ENCODE measurements at places on chromosomes 6 and 20.

DNA sequence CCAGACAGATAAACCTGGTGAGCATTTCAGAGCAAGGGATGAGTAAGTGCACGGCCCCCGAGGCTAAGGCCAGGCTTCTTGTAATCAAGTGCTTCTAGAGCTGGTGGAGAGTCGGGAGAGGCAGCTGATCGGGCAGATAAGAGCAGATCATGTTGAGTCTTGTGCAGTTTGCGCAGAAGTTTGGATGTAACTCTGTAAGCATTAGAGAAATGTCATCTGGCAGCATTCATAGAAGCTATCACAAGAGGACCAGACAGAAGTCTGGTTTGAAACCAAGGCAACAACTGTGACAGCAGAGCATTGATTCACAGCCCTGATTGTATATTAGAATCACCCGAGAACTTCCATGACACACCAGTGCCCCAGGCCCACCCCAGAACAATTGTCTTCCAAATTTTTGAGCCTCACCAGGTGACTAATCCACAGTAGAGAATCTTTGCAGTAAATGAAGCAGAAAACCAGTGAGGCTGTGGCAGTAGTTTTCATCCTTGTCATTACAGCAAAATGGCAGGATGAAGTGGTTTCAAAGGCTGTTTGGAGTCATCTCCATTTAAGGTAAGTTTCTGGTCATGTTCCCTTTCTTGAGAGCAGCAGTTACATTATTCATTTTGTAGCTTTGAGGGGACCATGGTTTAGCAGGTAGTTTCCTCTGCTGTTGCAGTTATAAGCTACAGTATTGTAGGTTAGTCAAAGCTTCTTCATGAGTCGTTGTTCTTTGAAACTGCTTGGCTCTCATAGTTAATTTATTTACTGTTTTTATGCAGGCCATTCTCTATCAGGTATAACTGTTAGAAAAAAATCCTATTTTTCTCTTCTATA, 84.1 kb downstream of the RNF217 start:
- peak; percentile 79 for DNase-seq

DNA sequence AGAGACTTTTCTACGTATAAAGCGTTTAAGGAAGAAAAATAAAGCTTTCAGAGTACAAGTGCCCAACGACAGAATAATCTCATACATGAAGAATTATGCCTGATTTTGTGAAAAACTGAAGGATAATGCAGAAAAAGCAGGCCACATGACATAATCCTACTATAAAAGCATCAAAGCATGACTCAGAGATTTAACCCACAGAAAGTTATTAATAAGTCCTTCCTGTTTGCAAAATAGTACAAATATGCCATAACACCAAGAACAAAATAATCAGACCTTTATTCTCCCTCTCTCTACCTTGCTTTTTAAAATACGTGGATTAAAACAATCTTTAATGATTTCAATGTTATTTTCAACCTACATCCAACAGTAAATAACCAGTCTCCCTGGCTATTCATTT, 118.6 kb upstream of the BCLAF1 start:
- DNase-seq: no peak

DNA sequence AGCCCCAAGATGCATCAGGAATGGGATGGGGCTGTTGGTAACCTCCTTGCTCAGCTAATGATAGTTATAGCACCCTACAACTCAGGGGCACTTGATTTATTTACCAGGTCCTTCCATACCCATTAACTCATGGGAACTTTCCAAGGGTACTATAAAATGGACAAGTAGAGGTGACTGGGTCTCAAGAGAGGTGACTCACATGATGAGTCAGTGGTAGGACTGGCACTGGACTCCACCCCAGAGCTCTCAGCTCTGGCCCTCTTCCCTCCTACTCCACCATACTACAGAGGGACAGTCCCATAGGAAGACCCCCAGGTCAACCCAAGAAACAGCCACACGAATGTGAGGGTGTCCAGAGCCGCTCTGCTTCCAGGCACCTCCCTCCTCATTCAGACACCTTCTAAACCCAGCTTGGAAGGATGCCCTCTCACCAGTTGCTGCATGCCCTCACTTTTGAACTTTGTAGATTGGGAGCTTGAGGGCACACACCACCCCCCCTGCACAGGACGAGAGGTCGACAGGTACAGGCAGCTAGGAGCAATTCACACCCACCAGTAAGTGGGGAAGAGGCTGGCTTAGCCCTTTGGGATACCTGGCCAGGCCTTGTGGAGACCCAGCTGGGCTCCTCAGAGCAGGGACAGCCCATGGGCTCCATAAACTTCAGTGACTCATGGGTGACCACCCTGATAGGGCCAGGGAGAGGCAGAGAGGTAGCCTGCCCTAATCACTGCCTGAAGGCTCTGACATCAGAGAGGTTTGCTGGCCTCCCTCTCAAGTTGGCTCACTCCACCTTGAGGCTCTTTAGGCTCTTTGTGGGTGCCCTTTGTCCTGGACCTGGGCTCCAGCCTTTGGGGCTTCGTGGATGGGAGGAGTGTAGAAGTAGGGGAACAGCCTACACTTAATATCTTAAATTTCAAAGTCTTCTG, 81.6 kb upstream of the MLN start:
- DNase-seq: peak; percentile 80

- no peak for DNase-seq
Observed at GRCh38 chr20:2230726-2231488, 64.9 kb upstream of the TGM3 start.

DNA sequence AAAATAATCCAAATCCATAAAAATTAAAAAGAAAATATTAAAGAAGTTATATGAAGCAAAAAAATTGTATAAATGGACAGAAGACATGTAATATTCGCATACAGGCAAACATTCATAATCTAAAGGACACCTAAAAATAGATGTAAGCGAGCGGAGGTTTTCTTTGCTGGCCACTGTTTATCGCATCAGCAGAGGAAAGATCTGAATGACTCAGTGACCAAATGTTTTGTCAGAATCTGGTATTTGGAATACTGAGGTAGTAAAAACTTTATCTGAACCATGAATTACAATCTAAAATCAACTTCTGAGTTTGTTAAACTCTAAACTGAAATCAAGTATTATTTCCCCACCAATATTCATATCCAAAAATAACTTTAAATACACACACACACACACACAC, 7.8 kb downstream of the TSPYL4 start:
- no peak for DNase-seq

DNA sequence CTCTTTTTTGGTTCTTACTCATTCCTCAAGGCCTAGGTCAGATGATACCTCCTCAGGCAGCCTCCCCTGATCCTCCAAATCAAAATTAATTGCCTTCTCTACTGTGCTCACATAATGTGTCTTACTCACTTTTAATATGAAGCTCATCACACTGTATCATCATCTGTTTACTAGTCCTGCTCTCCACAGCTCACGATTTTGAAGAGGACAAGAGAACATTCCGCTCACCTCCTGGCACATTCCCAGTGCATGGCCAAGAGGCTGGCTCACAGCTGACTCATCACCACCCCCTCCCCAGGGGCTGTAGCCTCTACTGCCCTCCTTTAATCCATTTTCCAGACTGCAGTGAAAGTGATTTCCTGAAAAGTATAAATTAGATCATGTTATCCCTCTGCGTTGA, 133.1 kb downstream of the ALDH8A1 start:
- peak; percentile 63 for DNase-seq

DNA sequence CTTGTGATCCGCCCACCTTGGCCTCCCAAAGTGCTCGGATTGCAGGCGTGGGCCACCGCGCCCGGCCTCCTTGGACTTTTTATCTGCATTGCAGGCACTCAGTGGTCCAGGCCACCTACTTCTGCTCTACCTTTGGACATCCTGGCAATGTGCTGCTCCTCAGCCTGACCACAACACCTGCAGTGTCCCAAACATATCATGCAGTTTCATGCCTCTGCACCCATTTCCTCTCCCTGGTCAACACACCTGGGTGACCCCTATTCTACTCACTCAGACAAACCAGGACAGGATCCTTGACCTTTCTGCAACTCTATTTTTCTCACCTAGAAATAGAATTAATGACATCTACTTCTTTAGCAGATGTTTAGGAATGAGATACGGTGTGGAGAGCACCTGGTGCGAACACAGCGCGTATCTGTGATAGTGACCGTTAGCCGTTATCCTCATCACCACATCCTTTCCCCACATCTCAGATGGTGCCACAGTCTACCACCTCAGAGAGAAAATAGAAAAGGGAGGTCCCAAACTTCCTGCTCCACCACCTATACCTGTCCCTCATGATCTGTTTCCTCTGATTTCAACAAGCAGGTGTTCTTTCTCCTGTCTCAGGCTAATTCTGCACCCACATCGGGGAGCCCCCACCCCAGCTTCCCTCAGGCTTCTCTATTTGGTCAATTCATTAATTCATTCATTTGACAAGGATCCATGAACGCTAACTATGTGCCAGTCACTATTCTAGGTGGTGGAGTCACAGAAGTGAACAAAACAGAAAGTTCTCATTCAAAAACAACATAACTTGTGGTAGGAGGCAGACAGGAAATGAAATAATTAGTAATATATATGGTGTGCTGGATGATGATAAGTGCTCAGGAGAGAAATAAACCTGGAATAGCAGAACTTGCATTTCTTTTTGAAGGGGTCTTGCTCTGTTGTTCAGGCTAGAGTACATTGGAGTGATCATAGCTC, 4.3 kb upstream of the BTN3A2 start:
- DNase-seq: no peak

DNA sequence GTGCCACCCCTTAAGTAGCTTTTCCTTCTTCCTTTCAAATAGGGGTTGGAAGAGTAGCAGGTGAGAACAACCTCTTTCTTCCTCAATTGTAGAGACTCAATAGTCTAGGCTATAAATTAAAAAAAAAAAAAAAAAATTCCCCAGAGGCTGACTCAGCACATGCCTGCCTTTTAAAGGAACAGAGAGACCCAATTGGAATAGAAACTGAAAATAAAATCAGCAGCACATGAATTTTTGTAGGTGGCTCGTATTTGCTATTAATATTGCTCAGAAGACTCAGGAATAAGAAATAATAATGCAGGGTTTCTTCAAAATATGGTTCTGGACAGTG, 19.3 kb downstream of the TOP1 start:
- DNase-seq: peak; percentile 62

DNA sequence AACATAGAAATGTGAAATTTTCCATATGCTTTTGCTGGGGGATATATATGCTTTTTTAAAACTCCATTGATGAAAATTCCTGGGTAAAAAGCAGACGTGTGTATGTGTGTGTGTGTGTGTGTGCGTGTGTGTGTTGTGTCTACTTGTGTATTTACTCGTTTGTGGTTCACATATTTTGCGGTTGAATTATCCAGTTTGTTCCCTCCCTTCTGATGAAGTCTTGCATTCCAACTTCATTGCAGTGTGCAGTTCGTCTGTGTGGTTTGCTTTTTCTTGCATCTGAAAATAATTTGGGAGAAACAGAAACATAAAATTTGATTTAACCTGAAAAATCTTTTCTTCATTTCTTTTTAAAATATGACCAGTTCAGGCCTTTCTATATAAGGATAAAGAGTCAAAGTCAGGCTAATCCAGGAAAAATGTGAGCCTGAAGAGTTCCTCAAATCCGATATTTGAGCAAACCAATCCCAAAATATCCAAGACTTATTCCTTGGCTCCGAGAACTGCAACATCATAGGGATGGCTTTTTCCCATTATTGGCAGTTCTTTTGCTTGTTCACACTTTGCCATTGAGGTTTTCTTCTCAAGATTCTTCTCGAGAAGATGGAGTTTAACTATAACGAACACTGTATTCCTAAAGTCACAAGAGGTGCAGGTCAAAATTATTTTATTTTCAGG, 202.2 kb upstream of the CCN2 start:
- no peak for DNase-seq

DNA sequence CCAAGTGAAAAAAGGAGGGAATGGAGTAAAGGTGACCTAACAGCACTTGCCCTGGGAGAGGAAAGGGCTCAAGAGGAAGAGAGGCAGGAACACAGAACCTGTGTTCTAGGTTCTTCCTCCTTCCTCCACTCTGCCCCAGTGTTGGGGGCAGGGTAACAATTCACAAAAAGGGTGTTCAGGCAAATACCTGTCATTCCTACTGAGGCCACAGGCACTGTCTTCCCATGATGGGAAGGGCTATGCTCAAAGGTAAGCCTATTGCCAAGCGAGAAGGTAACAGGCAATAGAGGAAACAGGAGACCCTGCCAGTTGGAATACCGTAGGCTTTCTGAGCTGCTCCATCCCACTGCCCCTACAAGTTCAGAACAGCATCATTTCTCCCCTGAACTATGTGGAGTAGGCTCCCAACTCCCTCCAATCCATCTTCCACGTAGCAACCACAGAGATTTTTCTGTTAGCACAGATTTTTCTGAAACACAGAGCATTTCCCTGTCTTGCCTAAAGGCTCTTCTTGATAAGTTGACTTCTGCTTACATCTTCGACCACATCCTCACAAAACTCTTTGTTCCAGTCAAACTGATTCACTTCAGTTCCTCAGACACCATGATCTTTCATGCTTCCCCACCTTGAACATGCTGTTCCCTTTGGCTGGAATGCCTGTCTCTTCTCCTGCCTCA, 2.7 kb downstream of the AGPAT1 start:
- DNase-seq: no peak

DNA sequence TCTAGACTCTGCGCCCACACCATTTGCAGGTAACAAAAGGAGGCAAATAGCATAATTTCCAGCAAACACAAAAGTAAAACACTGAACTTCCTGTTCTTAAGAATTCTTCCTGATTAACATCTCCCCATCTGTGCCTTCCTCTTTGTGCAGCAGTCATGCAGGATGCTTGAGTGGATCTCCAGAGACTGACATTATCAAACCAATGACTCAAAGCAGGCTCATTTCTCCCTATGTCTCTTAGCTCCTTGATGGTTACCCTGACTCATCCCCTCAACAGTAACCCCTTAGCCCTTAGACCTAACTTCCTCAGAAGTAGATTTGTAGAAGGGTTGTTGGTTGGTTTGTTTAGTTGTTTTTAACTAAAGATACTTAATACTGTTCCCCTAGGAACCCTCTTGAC, 137.0 kb upstream of the RIN2 start:
- DNase-seq: peak; percentile 84

DNA sequence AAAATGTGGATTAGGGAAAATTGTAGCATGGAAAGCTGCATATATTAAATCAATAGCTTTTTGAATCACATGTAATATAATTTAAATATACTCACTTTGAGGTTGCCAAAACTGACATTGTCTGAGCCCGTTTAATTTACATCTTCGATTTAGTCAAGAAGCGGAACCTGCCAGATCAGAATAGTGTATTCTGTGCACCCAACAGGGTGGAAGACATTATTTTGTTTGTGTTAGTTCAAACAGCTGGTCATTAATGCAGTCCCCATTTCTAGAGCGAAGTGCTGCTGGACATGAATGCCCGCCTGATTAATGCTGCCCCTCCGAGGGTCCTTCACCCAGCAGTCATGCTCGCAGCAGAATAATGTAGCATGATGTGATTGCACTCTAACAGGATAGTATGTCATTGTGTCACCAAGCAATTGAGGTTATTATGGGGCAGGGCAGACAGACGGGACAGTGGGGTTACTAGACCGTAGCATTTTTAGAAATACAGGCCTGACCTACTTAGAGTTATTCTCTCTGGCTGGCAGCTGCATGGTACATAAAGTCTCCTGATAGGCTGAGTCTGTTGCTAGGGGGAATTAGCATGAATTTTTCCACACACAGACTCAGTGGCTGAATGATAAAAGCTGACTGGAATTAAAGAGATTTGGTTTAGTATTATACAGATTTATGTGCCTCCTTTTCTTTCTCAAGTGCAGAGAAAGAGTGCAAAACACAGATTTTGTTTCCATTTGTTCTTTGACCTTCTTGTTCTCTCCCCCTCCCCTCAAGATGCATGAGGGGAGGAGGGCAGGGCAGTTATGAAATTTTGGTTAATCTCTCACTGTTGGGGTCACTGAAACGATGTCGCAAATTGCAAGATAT, 147.1 kb downstream of the PRL start:
- peak; percentile 87 for DNase-seq

GRCh38 chr6:49978332-49979226, 9.2 kb upstream of the DEFB113 start:
- no peak for DNase-seq

Data from kidney tubule cell (primary cell).